Muscle of back (tissue), 13 donors: ENCODE measurements at places on chromosomes 1 and 21. TPM values are rescaled to one million over a fixed set of nuclear protein-coding genes. Genes with fewer than 3 reads are reported as not detected.

Gene FABP3
- 167 TPM for polyA plus RNA-seq

Gene SHE
- 12.2 TPM for polyA plus RNA-seq

Gene SH2D1B
- 0.36 TPM for polyA plus RNA-seq

Gene PGLYRP3
- polyA plus RNA-seq: not detected

Gene FNDC5
- 181 TPM for polyA plus RNA-seq
